ENCODE measurements at places on chromosomes 11 and 22.

DNA sequence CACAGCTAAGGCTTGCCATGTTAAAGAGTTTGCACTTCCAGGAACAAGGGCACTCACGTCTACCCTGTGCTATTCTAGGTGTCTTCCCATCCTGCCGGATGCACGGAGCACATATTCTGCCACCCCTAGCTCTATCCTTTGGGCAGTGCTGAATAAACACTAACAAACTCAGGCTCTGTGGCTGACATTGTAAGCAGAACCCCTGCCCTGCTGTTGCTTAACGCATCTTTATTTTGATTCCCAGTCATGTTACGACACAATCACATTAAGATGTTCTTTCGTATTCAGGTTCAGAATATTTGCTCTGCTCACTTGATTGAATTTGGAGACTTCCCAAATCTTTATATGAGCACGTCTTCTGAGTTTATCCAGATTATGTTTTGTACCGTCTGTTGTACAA lies 3.7 kb upstream of the HDHD5 start:
- DNase-seq: no peak

GRCh38 chr22:48262596-48263430 lies 1500.4 kb downstream of the TBC1D22A start:
- DNase-seq: no peak

GRCh38 chr11:120899720-120900119 lies 124.2 kb upstream of the TBCEL start:
- no peak for DNase-seq

DNA sequence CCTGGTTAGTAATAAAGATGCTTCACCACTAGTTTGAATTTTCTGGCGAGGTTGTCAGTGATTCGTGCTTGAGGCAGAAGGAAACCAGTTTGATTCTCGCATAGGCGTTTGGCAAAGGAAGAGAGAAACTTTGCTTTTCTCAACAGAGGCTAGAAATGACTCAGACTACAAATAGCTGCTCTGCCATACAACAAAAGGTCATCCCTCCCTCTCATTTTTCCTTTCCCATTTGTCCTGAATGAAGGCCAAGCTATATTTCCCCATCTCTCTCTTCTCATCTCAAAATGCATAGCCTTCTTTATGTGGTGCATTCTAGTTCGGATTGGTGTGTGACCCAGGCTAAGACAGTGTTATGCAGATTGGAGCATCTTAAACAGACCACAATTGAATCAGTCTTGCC lies 741.4 kb downstream of the NTM start:
- DNase-seq: peak; percentile 62

DNA sequence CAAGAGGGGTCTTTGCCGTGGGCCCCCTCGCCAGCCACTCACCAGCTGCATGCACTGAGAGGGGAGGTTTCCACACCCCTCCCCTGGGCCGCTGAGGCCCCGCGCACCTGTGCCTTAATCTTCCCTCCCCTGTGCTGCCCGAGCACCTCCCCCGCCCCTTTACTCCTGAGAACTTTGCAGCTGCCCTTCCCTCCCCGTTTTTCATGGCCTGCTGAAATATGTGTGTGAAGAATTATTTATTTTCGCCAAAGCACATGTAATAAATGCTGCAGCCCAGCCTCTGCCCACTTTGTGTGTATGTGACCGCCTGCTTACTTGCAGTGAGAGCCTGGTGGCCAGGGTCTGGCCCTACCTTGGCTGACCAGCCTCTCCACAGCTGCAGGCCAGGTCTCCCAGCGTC lies 2.8 kb upstream of the CRACR2B start:
- DNase-seq: no peak

DNA sequence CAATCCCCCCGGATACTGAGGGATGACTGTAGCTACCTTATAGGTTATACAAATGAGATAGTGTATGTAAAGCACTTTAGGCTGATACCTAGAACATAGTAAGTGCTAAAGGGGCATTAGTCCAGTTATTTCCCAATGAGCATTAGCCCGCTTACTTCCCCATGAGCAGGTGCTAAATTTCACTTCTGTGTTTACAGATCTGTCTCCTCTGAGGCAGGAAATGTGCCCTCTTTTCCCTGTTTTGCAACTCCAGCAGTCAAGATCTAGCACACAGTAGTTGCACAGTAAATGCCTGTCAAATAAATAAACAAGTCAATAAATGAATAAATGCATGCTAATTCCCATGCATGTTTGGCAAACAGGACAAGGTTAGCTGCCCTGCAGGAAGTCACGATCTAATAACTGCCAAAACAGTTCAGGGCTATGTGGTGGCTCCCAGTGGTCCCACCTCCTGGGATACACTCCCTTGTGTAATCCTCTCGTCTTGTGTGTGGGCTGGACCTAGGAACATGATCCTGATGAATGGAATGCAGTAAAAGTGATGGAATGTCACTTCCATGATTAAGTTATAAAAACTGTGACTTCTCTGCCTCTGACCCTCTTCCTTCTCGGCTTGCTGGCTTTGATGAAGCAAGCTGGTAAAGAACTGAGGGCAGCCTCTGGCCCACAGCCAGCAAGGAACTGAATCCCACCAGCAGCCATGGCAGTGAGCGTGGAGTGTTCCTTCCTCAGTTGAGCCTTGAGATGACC lies 459.0 kb downstream of the SOX6 start:
- DNase-seq: peak; percentile 7

DNA sequence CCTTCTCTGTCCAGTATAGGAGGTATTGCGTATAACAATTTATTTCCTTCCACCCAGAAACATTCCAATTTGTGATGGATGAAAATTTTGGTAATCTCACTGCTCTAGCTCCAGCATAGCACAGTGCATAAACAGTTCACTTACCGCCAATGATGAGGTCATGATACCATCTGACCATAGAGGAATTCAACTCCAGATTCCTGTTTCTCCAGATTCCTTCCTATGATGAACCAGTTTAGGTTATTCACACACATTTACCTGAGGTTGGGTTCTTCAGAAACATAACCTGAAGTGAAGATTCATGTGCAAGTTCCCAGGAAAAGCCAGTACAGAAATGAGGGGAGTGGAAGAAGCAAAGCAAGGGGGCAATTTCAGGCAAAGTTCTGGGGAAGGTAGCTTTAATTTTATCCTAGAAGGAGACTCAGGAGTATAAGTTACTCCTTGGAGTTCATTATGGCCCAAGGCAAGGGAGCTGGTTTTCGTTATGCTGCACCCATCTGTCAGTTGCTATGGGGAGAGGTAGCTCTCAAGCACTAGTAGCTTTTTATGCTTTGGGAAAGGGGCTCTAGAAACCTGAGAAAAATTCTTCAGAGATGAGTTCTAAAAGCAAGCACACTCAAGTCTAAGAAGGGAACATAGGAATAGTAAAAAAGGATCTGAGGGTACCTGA lies 121.6 kb downstream of the CASP12 start:
- no peak for DNase-seq

DNA sequence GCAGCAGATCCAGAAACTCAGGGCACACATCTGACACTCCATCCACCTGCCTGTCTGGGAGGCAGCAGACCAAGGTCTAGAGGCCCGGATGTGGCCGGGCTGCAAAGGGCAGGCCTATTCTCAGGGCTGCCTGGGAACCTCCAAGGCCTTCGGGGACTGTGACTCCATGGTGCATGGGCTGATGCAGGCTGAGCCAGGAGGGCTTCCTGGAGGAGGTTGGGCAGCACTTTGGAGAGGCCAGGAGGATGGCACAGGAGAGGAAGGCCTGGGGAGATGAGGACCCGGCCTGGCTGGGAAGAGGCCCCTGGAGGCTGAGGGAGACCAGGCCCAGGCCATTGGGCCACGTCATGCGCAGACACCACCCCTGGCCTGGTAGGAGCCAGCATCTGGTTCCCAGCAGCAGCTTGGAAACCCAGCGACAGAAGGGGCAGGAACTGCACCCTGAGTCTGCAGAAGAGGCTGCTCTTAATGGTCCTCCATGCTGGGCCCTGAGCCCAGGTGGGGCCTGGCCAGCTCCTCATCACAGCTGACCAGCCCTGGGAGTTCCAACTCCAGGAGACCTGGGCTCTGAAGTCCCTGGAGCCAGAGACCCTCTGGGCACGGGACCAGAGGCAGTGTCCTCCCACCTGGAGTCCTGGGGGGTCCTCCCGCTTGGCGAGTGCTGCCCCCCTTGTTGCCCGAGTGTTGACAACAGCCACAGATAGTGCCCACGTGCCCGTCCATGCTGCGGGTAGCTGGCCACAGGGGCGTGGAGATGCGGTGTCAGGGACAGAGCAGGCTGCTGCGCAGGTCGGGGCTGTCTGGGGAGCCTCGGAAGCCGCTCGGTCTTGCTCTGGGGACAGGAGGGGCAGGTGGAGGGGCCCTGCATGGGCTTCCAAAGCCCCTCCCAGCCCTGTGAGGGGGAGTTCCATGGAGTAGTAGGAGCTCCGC lies 5.5 kb downstream of the PHLDA2 start:
- DNase-seq: no peak

- no peak for DNase-seq
Measured at GRCh38 chr11:27020751-27021150, 19.9 kb upstream of the BBOX1 start.

DNA sequence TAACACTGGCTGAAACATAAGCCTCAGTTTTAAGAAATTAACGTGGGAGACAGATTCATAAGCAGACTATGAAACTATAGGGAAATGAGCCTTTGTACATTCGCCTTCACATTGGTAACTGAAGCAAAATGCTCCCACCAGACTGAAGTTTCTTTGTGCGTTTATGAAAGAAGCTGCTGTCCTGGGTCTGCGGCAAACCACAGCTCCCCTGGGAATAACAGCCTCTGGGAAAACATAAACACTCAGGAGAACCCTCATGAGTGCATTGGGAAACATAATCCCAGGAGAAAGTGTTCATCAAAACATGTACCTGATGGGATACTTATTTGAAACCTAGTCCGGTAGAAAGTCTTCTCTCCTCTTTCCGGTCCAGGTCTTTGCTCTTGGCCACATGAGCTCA lies 193.1 kb upstream of the LARGE1 start:
- DNase-seq: no peak

GRCh38 chr22:40552070-40552469 lies 84.4 kb downstream of the MRTFA start:
- no peak for DNase-seq

- no peak for DNase-seq
Measured at GRCh38 chr11:85673393-85673792, 8.5 kb upstream of the CREBZF start.

DNA sequence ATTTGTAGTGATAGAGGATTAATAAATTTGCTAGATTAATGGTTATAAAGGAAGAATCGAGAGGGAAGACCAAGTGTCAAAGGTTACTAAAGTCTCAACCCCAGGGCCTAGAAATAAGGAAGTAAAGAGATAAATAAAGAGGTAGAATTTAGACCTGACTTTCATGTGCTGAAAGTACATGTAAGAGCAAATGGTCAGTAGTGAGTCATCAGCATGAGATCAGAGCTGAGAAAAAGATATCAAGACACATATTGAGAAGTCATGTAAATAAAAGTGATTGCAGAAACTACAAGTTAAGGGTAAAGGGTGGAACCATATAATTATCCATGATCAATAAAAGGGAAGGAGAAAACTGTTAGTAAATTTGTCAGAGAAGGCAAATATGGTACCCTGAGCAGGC lies 1.4 kb upstream of the OR8B8 start:
- DNase-seq: no peak

GRCh38 chr22:50209893-50210292 lies 9.1 kb downstream of the SELENOO start:
- DNase-seq: no peak

DNA sequence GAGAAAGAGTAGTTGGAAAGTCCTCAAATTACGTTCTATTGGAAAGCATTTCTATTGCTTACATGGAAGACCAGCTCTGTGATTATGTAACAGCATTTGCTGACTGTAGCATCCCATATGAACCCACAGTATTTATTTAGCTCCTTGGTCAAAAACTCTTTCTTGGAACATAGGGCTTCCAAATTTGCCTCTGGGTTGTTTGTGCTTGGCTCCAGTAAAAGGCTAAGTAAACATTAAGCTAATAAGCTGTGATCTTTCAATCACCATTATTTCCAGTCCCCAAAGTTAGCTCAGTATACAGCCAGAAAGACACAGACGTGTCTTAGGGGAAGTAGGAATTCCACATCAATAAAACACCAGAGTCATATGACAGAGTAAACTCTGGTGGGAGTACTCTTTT lies 668.8 kb downstream of the DLG2 start:
- DNase-seq: no peak

- DNase-seq: no peak
Measured at GRCh38 chr11:12121517-12121916, 11.1 kb downstream of the MICAL2 start.

DNA sequence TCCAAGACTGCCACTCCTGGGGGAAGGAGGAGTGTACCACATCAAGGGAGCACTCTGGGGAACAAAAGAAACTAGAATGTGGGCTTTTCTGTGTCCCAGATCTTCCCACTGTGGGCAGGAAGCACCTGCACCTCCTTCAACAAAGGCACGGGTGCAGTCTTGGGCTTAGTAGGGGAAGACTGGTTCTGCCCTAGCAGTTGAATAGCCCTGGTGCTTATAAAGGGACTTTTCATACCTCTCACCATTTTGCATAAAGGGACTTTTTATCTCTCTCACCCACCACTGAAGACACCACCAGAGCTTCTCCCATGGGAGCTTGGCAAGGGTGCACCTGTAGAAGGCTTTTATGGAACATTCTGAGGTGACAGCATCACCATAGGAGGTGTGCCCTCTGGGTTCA lies 65.8 kb upstream of the MS4A8 start:
- no peak for DNase-seq

GRCh38 chr11:107218123-107219013 lies 200.1 kb upstream of the GUCY1A2 start:
- no peak for DNase-seq

GRCh38 chr11:104898685-104899013 lies 389 bp upstream of the CASP12 start:
- no peak for DNase-seq

DNA sequence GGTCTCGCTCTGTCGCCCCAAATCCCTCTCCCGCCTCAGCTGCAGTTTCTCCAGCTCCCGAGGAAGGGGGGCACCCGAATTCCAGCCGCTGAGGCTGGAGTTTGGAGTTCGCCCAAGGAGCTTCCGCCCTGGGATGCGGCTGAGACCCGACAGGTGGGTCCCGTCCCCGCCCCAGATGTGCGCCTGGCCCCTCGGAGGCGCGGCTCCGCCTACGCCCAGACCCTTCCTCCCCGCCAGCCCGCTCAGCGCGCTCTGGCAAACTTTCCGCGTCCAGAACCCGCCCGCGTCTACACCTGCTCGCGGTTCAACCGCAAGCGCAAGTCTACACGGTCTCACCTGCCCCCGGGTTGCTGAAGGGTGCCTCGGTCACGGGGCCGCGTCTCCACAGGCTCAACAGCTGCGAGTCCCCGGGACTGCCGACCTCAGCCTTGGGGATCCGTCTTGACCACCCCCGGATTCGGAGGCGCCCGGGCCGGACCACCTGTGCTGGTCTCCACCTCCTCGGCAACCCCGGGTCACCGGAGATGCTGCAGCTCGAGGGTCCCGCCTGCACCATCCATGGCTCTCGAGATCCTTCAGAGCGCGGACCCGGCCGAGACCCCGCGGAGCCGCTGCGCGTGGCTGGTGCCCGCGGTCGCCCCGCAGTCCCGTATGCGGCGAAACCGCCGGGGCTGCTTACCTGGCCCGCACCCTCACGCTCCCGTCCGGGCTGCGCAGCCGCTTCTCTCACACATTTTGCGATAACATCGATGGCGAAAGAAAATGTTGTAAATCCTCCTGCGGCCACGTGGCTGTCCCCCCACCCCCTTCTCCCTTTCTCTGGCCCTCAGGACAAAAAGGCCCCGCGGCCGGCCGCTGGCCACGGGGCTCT lies 63.6 kb downstream of the NFAM1 start:
- no peak for DNase-seq
